Suppressor macrophage (primary cell): ENCODE measurements at places on chromosomes 1 and 21.

DNA sequence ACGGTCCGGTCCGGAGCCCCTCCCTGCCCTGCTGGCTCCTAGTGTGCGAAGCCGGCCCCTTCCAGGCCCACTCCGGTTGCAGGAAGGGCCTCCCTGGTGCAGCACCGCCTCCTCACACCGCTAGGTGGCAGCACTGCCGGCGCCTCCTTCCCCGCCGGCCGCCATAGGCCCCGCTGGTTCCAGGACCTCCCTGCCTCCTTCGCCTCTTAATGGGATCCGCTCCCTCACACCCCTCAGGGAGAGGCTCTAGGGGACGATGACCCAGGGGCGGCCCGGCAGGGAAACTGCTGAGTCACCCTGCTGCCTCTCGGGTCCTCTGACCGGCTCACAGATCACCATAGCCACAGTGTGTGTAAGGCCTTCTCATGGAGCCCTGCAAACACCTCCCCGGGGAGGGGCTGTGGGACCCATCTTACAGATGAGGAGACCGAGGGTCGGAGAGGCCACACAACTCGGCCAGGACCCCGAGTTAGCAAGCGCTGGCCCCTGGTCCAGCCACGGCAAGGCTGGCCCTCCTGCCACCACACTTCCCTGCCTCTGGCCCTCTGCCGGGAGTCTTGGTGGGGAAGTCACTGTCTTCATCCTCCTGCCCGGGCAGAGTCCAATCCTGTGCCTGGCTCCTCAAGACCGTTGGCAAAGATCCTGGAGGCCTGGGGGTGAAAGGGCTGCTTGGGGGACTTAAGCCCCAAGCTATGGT, 1.6 kb upstream of the AJAP1 start:
- DNase-seq, result peak; percentile 65

DNA sequence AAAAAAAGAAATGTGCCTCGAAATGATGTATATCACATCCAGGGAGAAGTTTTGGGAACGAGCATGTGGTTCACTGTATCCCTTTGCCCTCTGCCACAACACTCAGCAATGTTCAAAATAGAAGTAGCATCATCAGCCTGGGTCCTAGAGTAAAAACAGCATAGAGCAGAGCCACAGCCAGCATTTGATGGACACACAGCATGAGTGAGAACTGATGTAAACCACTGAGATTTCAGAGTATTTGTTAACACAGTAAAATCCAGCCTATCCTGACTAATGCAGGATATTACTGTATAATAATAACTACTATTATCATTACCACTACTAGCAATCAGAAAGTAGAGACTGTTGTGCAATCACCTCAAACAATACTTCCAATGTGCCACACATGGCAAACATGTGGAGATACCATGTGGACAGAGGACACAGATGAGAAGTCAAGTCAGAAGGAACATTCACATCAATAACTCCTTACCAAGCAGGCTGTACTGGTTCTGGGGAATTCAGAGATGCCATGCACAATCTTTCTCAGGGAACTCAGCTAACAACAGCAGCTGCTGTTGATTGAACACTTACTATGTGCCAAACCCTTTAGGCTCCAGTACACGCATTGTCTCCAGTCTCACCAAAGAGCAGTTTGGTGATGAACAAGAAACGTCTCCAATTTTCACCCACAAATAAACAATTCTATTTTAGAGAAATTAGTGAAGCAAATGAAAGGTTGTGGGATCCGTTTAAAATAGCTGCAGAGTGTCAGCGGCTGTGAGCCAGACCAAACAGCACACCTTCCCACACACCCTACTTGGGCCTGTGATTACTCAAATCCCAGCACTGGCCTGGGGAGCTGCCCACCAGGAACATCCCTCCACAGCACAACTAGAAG, 16.6 kb upstream of the GFI1 start:
- DNase-seq, result peak; percentile 45

- no peak for DNase-seq
Measured at GRCh38 chr1:204726478-204726877, 40.9 kb upstream of the LRRN2 start.

- DNase-seq, result no peak
Measured at GRCh38 chr1:243291292-243291691, 35.5 kb downstream of the SDCCAG8 start.

DNA sequence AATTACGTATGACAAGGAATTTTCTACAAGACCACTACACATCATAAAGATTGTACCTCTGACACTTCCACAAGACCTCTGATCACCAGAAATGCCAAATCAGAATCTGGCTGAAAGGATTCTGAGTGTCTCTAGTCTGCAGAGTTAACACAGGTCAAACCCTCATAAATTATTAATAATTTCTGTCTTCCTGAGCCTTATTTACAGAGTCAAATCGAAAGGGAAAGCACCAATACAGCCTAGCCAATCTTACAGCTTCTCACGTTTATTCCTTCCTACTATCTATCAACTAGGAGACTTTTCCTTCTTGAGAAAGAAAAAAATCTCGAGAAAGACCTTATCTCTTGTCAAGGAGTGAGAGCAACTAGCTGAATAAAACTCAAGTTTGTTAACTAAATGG, 2151.6 kb downstream of the MRPL39 start:
- DNase-seq, result no peak

- DNase-seq, result no peak
Measured at GRCh38 chr1:33965086-33965485, 101.2 kb downstream of the HMGB4 start.

GRCh38 chr1:11550664-11551283, 71.8 kb downstream of the DISP3 start:
- peak; percentile 61 for DNase-seq

DNA sequence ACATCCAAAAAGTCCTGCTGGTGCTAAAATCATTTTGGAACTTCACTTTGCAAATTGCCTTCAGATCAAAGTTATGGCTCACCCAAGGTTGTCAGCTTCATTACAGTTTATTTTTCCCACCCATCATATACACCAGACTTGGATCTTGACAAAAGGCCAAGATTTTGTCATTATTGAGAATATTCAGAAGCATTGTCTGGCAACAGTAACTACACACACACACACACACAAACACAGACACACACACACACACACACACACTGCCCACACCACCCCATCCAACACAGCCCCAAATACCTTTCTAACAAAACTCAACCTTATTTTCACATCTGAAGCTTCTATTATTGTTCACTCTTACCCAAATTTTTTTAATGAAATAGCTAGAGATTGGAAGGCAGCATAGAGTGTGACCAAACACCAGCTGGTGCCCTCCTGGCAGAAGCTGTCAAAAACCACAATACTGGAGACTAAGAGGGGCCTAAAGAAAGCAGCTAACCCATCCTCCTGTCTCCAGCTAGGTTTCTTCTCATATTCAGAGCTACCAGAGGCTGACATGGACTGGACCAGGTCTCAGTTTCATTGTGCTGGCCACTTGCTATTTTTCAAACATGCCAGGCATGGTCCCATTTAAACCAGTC, 139.1 kb upstream of the ZC3H11B start:
- DNase-seq, result no peak

DNA sequence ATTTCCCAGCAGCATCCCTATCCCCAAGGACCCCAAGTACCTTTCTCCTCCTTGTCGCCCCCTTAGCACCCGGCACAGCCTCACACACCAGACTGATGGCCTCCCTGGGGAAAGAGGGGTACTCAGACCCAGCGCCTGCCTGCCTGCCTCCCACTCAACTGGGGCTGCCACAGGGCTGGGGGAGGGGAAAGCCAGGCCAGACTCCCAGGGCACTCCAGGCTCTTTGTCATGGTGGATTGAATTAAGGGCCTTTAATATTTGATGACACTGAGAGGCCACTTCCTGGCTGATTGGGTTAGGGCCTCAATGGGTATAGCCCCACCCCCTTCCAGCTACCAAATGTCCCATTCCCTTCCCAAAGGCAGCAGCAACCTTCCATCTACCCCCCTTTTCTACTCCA, 1.8 kb downstream of the SHC1 start:
- DNase-seq, result no peak

DNA sequence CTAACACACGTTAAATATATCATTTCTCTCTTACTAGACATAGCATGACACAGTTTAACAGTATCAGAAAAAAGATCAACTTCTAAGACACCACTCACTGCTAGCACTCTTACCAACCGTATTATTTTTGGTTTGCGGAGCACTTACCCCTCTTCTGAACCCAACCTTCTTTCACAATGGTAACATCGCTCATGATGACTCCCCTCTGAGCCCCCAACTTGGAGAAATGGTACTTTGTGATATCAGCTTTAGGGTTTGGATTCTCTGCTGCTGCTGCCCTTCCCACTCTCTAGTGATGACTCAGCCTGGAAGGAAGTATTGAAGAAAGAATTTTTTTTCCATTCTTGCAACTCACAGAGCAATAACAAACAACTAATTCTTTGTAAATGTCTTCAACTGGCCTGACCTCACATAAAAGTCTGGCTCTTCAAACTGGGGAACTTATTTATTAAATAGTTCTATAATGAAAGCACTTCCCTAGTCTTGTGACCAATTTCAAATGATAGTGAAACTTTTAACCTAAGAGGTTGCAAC, 7.0 kb downstream of the AKT3 start:
- peak; percentile 66 for DNase-seq

DNA sequence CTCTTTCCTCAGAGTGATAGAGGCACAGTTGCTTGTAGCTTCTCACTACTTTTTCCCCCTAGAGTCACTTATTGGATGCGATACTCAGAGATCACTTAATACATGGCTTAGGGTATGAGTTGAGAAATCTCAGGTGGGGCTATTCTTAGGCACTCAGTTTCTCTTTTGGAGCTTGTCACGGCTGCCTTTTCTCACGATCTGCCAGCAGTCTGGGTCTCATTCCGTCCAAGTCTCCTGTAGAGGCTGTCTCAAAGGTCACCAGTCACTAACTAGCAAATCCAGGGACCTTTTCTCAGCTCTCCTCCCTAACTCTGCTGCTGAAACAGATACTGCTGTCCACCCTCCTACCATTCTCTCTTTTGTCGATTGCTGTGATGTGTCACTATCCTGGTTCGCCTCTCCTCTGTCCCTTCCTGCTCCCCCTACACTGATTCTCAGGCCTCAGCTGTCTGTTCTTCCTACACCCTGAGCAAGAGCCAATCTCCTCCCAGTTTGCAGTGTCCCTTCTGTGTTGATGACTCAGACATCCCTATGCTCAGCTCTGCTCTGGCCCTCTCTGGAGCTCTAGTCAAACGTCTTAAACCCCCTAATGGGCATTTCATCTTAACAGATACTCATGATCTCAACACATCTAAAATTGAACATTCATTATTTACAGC, 12.4 kb downstream of the ATP1A2 start:
- peak; percentile 57 for DNase-seq

GRCh38 chr1:115722221-115722620, 46.3 kb downstream of the CASQ2 start:
- no peak for DNase-seq

DNA sequence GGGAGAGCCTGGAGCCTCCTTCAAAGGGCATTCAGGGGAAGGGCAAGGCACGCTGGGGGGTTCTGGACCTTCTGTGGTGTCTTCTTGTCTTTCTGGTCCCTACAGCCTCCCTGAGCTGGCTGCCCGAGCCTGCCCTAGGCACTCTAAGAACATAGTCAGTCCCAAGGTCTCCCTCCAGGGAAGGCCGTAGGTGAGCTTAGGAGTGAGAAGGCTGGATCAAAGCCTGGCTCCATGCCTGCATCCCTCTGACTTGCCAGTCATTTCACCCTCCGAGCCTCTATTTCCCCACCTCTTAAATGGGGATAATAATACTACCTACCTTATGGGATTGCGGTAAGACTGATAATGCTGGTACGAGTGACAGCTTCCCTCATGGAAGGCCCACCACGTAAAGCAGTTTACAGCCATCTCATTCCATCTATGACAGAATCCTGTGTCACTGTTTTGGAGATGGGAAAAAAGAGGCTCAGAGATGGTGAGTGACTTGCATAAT, 20.8 kb downstream of the PTPRF start:
- no peak for DNase-seq

DNA sequence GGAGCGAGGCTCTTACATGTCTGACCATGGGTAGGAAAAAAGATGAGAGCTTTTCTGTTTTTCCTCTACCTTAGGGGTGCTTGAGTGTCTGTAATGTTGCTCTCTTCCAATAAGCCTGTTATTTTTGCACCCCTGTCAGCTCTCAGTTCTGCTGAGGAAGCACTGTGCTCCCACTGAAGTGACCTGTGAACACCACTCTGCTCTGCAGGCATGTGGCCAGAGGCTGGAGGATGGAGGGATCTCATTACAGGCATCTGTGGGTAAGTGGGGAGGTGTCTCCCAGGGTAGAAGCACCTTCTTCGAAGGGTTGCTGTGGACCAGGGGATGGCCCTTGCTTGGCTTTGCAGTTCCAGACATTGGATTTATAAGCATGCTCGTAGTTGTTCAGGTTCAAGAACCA, 56.8 kb upstream of the RBM15 start:
- no peak for DNase-seq

DNA sequence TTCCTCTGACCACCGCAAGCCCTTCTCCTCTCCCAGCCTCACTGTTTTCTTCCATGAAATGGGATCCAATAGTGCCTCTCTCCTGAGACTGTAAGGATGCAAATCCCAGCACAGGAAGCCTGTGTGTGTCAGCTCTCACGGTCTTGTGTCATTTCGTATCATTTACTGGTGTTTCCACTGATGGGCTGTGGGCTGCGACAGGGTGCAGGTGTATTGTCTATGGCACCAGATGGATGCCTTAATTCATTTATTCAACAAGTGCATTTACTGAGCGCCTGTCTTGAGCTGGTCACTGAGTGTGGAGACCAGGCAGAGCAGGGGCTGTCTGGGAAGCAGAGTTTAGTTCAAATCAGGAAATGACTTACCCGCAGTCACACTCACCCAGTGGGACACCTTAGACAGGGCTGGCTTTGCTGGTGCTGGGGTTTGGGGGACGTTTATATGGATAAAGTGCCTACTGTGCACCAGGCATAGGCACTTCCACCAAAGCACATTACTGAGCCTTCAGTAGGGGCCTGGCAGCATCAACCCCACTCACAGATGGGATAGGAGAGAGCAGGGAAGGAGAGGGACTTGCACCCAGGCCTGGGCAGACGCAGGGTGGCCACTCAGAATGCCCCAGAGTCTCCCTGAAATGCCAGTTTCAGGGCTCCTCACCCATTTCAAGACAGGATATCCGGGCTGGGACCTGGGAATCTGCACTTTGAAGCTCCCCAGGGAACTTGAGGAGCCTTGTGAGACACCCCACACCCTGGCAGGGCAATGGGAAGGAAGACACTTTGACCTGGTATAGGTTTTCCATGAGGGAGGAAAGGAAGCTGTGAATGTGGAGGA, 398.9 kb downstream of the MATN1 start:
- DNase-seq, result no peak

- DNase-seq, result no peak
Measured at GRCh38 chr1:176029609-176030008, 177.5 kb downstream of the COP1 start.
